ENCODE measurements at places on chromosomes 6 and 20.

GRCh38 chr6:63600136-63600535 is 27.9 kb downstream of the LOC128125822 start:
- no peak for DNase-seq

GRCh38 chr6:168374051-168374502 is 54.5 kb upstream of the DACT2 start:
- no peak for DNase-seq

DNA sequence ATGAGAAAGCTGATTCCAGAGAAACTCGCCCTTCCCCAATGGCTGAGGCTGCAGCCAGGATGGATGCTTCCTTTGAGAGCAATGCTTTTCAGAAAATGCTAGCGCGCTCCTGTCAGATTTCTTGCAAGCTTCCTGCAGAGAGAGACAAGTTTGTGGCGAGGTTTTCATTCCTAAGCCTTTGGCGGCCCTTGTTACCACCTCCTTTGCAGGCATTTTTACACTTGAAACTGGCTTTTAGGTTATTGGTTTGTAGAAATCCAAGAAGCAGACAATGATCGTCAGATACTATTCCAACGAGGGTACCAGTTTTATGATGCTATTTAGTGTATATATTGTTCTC is 1.1 kb downstream of the FNDC1 start:
- no peak for DNase-seq

DNA sequence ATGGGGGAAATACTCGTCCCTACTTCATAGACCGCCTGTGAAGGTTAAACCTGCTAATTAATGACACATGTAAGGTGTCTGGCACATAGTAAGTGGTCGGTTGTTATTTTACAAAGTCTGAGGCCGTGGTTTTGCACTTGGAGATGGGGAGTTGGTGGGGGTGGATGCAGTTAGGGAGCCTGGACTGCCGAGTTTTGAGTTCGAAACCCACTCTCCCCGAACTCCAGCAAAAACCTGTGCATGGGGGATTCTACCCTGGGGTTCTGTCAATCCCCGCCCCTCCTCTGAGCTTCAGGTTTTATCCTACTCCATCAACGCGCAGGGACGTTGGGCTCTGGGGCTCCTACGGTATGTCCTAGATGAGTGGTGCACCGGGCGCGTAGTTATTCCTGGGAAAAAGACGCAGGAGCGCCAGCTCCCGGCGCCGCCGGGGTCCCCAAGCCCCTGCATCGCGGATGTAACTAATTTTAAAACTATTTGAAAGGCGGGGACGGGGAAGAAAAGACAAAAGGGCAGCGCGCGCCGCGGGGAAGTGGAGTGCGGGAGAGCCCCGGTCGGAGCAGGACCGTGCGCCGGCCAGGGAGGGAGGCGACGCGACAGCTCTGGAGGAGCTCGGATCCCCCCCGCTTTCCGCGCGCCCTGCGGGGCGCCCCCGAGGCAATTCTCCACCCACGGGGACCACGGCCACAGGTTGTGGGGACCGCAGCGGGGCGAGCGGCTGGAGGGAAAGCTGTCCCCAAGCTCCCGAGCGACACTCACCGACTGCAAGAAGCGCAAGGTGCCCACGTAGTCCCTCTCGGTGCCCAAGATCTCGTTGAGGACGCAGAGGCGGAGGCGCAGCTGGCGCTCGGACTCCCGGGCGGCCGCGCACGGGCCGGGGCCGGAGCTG is 672 bp downstream of the PREX1 start:
- DNase-seq: no peak

DNA sequence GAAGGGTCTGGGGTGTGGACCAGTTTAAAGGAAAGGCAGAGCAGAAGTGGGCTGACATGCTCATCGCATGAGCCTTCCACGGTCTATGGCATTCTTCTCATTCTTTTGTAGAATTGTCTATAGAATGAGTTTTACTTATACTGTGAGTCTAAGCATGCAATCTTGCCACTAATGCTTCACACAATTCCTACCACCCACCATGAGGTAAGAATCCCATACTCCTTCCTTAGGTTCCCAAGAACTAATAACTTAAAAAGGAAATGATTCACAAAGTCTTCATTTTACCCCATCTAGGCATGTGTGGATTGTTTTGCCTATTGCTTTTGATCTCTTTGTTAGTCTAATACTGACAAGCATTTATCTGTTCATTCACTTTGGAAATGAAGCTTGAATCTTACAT is 195.2 kb downstream of the LY86 start:
- DNase-seq: no peak

DNA sequence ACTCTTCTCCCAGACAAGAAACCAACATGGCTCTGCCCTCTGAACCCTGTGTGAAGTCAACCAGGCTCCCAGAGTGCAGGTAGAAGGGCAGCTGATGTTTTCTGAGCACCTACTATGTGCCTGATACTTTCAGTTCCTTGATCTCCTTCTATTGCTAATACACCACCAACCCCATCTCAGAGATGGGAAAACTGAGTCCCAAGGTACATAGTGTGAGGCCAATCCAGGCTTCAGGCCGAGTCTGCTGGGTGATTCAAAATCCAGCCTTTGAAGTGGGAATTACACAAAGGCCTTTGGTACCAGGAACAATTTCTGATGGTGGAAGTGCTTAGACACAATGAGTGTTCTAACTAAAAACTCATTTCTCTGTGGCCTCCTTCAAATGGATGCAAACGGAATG is 96.3 kb downstream of the NFATC2 start:
- DNase-seq: no peak

- no peak for DNase-seq
Observed at GRCh38 chr20:38751360-38751976, 3.2 kb downstream of the ACTR5 start.

DNA sequence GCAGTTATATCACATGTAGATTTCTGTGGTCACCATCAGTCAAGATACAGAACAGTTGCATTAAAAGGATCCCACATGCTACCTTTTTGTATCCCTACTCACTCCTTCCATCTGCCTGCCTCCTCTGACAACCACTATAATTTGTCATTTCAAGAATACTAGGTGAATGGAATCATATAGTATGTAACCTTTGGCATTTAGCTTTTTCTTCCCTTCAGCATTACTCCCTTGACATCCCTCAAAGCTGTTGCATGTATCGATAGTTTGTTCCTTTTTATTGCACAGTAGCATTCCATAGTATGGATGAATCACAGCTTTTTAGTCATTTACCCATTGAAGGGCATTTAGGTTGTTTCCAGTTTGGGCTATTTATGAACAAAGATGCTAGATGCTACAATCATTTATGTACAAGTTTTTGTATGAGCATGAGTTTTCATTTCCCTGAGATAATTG is 26.1 kb downstream of the NCOA7 start:
- no peak for DNase-seq

DNA sequence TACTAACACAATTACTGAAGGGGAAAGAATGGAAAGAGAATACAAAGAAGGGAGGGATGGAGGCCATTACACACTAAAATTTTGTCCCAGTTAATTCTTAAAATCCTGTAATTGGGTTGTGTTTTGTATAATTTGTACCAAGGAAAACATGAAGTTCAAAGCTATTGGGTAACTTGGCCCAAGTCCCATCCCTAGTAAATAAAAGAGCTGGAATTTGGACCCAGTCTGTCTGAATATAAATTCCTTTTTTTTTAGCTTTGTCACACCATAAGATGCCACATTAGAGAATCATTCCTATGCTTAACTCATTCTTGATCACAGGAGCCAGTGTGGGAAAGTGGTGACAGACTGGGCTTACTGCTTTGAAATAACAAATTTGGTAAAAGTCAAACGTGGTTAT is 66.8 kb upstream of the CBLN4 start:
- no peak for DNase-seq

DNA sequence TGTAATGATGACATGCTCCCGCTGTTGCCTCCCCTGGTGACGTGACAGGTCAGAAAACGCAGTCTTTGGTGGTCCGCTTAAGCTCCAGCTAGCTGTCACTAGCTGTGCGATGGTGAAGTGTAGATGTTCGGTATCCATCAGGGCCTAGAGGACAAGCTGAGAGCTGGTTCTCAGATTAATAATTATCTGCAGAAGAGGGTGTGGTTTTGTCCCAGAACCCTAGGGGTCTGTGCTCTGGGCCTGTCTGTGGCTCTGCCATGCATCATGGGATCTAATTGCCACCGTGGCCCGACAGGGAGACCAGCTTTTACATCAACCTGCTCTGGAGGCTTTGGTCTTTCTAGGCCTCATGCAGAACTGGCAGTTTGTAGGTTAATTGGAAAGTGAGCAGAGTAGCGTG is 34.1 kb downstream of the ERMARD start:
- DNase-seq: no peak

DNA sequence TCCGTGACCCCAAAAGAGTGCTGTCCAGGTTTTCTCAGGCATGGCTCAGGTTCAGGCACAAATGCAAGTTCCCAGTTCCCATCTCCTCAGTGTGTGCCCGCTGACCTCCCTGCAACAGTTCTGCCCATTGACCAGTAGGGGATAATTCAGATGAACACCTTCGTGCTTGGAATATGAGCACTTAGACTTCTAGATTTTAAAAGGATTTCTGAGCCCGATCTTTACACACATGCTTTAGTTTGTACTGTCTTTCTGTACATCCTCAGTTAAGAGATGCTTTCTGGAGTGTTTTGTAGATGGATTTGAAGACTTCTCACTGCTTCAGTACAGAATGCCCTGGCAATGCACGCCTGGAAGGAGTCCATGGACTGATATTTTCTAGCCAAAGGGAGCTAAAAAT is 239.6 kb upstream of the PLCB4 start:
- DNase-seq: no peak

- DNase-seq: no peak
Observed at GRCh38 chr6:17872908-17873307, 114.5 kb downstream of the KIF13A start.

DNA sequence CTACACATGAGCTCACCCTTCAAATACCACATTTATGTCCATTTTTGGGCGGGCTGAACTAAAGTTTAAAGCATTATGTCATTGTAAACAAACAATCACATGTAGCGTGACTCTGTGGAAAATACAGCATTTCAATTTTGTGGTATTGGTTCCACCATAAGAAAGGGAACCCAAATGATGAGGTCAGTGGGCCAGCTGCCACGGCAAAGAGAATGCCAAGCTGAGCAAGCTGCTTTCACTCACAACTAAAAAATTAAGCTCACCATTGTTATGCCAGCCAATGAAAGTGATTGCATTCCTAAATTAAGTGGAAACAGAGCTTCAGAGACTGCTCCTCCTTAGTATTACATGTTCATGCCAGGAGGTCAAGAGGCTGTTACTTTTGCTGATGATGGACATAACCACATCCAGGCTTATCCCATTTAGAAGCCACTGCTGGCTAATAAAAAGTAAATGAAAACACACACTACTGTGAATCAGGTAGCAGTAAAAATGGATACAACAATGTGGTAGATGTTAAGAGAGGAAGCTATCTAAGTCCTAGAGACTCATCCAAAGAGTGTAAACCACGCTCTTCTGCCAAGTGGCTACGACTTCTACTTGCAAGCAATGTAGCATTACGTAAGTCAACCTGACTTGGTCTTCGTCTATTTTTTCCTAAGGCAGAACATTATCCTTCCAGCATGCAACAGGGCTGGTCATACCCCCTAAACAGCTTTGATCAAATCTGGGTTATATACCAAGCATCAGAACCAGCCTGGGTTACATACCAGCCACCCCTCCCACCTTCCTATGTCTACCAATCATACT is 164.8 kb downstream of the BACH2 start:
- no peak for DNase-seq

GRCh38 chr20:18265441-18265840 is 22.9 kb upstream of the ZNF133 start:
- no peak for DNase-seq

- no peak for DNase-seq
Observed at GRCh38 chr6:156795825-156796224, 18.6 kb downstream of the ARID1B start.

GRCh38 chr6:49531774-49532569 is 18.5 kb upstream of the C6orf141 start:
- DNase-seq: no peak

DNA sequence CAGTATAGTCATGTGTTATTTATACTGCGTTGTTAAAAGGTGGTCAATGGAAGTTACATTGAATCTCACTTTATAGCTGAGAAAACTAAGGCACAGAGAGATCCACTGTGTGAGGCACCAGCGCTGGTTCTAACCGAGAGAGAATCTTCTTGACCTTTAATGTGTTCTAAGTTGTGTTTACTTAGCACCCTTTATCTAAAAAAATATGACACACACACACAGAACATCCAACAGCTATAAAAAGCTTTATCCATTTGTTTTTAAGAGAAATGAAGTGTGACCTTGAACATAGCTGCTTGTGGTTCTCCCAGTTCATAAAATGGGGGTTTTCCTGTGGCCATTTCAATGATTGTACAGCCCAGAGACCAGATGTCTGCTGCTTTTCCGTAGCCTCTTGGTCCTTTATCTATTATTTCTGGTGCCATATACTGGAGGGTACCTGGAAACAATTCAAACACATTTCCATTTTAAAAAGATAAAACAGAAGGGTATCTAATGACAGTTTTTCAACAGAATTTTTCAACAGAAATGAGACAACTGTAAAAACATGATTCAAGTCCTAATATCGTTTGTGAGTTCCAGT is 54.8 kb upstream of the MAP7 start:
- DNase-seq: no peak

DNA sequence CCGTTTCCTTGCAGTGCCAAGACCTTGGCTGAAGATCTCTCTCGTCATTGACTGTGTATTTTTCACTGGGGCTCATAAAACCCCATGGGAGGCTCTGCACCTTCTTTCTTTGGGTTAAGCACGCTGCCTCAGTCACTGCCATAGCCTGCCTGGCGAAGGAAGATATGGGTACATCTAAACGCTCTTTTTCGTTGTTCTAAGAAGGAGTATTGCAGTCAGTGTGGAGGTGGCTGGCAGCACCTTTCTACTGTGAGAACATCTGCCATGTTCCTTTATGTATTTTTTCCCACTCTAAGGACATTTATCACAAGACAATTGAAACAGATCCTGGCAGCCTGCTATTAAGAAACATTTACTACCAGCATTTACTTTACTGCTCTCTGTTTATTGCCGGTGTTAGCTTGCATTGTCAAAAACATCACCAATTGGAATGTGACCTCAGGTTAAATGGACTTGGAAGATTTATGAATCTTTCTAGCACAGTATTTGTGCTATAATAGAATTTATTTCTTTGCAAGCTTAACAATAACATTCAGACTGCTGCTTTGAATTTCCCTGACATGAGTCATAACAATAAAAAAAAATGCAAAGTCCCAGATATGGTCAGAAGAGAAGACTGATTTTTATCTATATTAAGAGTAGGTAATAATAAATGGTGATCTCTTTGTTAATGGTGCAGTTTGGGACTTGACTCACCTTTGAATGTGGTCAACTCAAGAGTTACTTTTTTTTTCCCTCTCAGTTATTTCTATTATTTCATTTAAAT is 62.2 kb upstream of the CLDN20 start:
- no peak for DNase-seq

Data from GM12864 (cell line).